ENCODE measurements at places on chromosomes 12 and 14. TPM values are rescaled to one million over a fixed set of nuclear protein-coding genes. Genes with fewer than 3 reads are reported as not detected.

DNA sequence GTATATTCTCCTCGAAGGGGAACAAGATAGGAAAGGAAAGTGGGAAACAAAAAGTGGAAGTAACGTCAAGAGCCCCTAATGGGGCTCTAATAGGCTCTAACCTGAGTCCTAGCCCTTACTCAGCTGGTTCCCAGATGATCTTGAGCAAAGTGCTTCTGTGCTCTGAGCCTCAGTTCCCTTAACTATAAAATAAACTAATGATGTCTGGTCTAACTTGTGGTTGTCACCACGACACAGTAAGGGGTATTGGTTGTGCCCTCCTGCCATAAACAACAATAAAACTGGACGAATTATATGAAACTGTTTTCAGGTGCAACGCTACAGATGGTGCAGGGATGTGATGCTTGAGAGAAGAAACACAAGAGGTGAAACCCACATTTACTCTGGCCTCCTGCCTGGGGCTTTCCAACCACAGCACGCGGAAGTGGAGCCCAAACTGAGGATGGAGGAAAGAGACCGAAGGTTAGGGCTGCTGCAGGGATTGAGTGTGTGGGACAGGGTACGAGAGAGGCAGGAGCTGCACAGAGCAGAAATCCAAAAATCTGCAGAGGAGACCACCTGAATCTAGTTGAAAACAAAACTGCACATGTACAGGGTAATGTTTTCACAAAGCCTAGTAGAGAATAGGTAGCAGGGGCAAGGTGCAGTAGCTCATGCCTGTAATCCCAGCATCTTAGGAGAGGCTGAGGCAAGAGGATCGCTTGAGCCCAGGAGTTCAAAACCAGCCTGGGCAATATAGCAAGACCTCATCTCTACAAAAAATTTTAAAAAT lies 45.6 kb upstream of the BCL2L14 start:
- H3K27me3 ChIP-seq: no peaks in the 10 kb centered on the region
- H3K4me3 ChIP-seq: no peak overlapping the region
- DNase-seq: peak; percentile 55
- no peak overlapping the region for H3K27ac ChIP-seq
- H3K4me1 ChIP-seq: no peaks in the 10 kb centered on the region

Gene IL22
- not detected for total RNA-seq

GRCh38 chr14:69695322-69696203 lies 71.4 kb upstream of the SRSF5 start:
- peaks cover 34% of the 10 kb centered on the region for H3K4me1 ChIP-seq
- H3K4me3 ChIP-seq: no peak overlapping the region

Gene BEST3
- not detected for total RNA-seq

Gene GPR162
- total RNA-seq: 4.2 TPM

Gene TOMM20L
- not detected for total RNA-seq

DNA sequence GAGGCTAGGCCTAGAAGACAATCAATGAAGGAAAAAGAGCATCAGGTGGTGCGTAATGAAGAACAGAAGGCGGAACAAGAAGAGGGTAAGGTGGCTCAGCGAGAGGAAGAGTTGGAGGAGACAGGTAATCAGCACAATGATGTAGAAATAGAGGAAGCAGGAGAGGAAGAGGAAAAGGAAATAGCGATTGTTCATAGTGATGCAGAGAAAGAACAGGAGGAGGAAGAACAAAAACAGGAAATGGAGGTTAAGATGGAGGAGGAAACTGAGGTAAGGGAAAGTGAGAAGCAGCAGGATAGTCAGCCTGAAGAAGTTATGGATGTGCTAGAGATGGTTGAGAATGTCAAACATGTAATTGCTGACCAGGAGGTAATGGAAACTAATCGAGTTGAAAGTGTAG lies 5.5 kb downstream of the PNN start:
- DNase-seq: no peak
- no peak overlapping the region for H3K27ac ChIP-seq
- no peaks in the 10 kb centered on the region for H3K4me1 ChIP-seq
- H3K27me3 ChIP-seq: no peaks in the 10 kb centered on the region
- H3K36me3 ChIP-seq: no peaks in the 10 kb centered on the region

Gene RNASE3
- not detected for total RNA-seq

- H3K27ac ChIP-seq: no peak overlapping the region
- no peaks in the 10 kb centered on the region for H3K4me1 ChIP-seq
- DNase-seq: no peak
- no peaks in the 10 kb centered on the region for H3K36me3 ChIP-seq
Measured at GRCh38 chr14:56137849-56138248, 19.6 kb downstream of the PELI2 start.

Gene RILPL2
- 11.8 TPM for total RNA-seq

- H3K27ac ChIP-seq: no peak overlapping the region
- DNase-seq: no peak
- no peaks in the 10 kb centered on the region for H3K36me3 ChIP-seq
- no peak overlapping the region for H3K4me3 ChIP-seq
- H3K27me3 ChIP-seq: no peaks in the 10 kb centered on the region
Measured at GRCh38 chr14:72962829-72963312, 36.6 kb downstream of the DCAF4 start.

DNA sequence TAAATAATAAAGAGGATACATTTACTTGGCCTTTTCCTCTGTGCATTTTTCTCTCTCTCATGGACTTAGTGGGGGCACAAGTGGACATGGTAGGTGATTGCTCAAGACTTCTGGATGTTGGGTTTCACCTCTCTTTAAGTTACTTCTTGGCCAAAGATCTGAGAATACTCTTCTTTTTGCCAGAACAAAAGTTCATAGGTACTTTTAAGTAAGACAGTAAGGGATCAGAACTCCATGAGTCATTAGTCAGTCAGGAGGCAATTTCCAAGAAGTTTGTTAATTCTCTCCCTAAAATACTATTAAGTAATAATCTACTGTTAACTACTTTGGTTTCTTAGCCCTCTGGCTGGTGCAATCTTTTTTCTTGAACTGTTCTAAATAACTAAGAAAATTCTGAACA lies 84.2 kb downstream of the GRIP1 start:
- no peak overlapping the region for H3K27ac ChIP-seq
- DNase-seq: no peak

GRCh38 chr12:6936636-6937480 lies 6.8 kb upstream of the RNU7-1 start:
- DNase-seq: no peak
- peak overlapping the region; percentile 99 for H3K27ac ChIP-seq
- peaks cover 8% of the 10 kb centered on the region for H3K4me1 ChIP-seq

DNA sequence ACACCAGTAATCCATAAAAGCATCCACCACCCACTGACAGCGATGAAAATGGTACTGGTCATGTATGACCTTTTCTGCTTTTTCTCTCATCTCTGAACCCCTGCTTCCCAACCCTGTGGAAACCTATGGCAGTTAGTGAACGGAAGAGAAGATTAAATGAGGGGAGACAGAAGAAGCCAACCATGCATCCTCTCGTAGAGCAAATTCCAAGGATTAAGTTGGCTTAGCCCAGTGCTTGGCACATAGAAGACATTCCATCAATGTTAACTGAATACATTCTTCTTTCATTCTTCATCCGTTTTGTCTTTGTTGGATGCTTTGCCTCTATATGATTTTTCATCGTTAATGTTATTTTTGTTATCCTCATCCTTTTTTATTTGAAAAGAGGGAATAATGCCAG lies 339.7 kb upstream of the FLRT2 start:
- no peak overlapping the region for H3K27ac ChIP-seq
- DNase-seq: no peak
- no peaks in the 10 kb centered on the region for H3K36me3 ChIP-seq
- no peaks in the 10 kb centered on the region for H3K4me1 ChIP-seq

DNA sequence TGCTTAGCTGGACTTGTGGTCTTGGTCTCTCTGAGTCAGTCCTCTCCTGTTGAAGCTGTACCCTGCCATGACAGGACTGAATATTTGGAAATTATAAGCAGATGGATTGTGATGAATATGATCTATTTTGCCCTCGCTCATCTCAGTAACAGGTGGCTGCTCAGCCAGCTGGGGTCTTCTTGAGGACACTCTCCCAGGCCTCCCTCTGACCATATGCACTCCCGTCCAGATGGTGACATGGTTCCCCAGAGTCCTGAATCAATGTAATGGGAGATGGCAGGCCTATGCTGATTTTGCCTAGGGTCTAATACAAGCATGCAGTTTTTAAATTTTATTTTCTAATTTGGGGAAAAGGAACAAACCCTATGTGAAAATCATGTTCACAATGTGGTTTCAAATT lies 63.1 kb upstream of the TRHDE start:
- no peaks in the 10 kb centered on the region for H3K36me3 ChIP-seq
- no peak overlapping the region for H3K4me3 ChIP-seq
- H3K27ac ChIP-seq: no peak overlapping the region
- no peak for DNase-seq

Gene LMBR1L
- 37.6 TPM for total RNA-seq

DNA sequence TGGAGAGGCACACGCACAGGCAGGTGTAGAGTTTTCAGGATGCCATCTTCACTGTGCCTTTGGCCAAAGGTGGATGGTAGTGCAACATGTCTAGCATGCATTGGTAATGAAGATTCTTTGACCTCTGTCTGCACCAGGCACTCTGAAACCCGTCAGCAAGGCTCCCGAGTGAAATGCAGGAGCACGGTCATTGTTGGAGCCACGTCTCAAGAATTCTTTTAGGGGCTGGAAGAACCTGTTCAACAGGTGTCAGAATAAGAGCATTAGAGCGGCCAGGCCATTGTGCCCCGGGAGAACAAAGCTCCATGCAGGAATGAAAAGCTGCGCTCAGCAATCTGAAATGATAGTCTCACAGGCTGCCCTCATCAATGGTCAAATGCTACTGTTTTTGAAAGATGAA lies 40.2 kb upstream of the DICER1 start:
- H3K27ac ChIP-seq: peak overlapping the region; percentile 80
- no peaks in the 10 kb centered on the region for H3K36me3 ChIP-seq
- no peaks in the 10 kb centered on the region for H3K27me3 ChIP-seq
- H3K4me1 ChIP-seq: no peaks in the 10 kb centered on the region
- no peak overlapping the region for H3K4me3 ChIP-seq

GRCh38 chr14:96086574-96087077 lies 47.5 kb downstream of the C14orf132 start:
- no peaks in the 10 kb centered on the region for H3K4me1 ChIP-seq
- no peaks in the 10 kb centered on the region for H3K27me3 ChIP-seq
- peak; percentile 47 for DNase-seq
- H3K36me3 ChIP-seq: no peaks in the 10 kb centered on the region

- H3K27ac ChIP-seq: no peak overlapping the region
- no peaks in the 10 kb centered on the region for H3K36me3 ChIP-seq
- H3K4me3 ChIP-seq: no peak overlapping the region
- H3K27me3 ChIP-seq: no peaks in the 10 kb centered on the region
- no peak for DNase-seq
- H3K4me1 ChIP-seq: no peaks in the 10 kb centered on the region
Measured at GRCh38 chr12:108371801-108372344, 32.8 kb upstream of the CMKLR1 start.

Gene CLBA1
- total RNA-seq: 8.8 TPM

Gene TMEM30B
- 20.0 TPM for total RNA-seq

DNA sequence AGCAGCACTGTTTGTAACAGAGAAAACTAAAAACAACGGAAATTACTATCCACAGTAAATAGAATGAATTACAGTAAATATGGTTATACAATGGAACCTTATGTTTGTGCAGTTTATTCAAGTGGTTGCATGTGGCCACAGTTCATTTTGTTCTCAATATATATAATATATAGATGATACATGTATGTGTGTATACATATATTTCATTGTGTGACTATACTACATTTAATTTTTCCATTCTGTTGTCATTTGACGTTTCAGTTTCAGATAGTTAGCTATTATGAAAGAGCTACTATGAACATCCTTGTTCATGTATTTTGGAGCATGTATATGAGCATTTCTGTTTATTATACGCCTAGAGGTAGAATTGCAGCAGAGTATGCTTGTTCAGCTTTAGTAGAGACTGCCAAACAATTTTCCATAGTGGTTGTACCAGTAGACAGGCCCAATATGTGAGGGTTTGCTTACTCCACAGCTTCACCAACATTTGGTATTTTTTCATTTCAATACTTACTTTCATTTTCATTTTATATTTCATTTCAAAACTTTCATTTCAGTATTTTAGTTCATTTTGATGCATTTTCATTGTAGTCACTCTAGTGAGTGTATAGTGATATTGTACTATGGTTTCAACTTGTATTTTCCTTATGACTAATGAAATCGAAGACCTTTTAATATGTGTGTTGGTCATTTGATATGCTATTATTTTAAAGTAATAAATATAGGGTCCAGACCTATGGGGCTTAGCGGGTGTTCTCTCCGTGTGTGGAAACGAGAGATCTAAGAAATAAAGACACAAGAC lies 141.5 kb upstream of the FGD4 start:
- H3K4me1 ChIP-seq: no peaks in the 10 kb centered on the region
- H3K27me3 ChIP-seq: no peaks in the 10 kb centered on the region
- no peak overlapping the region for H3K27ac ChIP-seq
- H3K4me3 ChIP-seq: no peak overlapping the region

Gene CATSPERB
- total RNA-seq: 18.7 TPM

- H3K36me3 ChIP-seq: no peaks in the 10 kb centered on the region
- no peaks in the 10 kb centered on the region for H3K27me3 ChIP-seq
- H3K27ac ChIP-seq: no peak overlapping the region
- DNase-seq: no peak
Measured at GRCh38 chr12:80470403-80470802, 26.4 kb downstream of the PTPRQ start.

Gene MYF5
- not detected for total RNA-seq

Gene SAMD4A
- total RNA-seq: 44.6 TPM

DNA sequence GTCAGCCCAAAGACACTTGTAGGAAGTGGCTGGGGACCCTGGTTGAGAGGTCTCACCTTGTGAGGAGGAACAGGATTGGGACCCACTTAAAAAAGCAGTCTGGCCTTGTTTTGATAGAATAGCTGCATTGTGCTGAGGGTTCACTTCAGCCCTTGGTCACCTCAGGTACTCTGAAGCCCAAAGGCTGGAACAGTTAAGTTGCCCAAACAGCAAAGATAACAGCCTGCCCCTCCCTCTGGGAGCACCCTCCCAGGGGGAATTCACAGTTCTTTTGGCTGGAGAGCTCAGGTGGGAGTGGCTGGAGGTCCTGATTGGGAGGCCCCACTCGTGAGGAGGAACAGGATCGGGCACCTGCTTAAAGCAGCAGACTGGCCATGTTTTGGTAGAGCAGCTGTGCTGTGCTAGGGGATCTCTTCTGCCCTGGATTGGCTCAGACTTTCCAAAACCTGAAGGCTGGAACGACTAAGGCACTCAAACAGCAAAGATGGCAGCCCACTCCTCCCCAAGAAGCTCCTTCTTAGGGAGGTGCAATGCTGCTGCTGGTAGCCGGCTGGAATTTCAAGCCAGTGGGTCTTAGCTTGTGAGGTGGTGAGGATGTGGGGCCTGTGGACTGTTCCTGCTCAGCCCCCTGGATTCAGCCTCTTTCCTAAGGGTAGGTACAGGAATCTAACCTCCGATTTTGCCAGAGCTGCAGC lies 143.8 kb upstream of the SLC38A2 start:
- no peaks in the 10 kb centered on the region for H3K4me1 ChIP-seq
- peak overlapping the region; percentile 26 for H3K27ac ChIP-seq
- no peak for DNase-seq
- H3K4me3 ChIP-seq: no peak overlapping the region
- no peaks in the 10 kb centered on the region for H3K27me3 ChIP-seq
- no peaks in the 10 kb centered on the region for H3K36me3 ChIP-seq

GRCh38 chr14:99755068-99755405 lies 38.2 kb upstream of the EML1 start:
- H3K4me1 ChIP-seq: no peaks in the 10 kb centered on the region
- H3K36me3 ChIP-seq: no peaks in the 10 kb centered on the region
- peaks cover 5% of the 10 kb centered on the region for H3K27me3 ChIP-seq
- no peak overlapping the region for H3K4me3 ChIP-seq

Measured in breast epithelium (tissue), 4 donors.